ENCODE measurements at places on chromosomes 4 and X. TPM values are rescaled to one million over a fixed set of nuclear protein-coding genes. Genes with fewer than 3 reads are reported as not detected.

DNA sequence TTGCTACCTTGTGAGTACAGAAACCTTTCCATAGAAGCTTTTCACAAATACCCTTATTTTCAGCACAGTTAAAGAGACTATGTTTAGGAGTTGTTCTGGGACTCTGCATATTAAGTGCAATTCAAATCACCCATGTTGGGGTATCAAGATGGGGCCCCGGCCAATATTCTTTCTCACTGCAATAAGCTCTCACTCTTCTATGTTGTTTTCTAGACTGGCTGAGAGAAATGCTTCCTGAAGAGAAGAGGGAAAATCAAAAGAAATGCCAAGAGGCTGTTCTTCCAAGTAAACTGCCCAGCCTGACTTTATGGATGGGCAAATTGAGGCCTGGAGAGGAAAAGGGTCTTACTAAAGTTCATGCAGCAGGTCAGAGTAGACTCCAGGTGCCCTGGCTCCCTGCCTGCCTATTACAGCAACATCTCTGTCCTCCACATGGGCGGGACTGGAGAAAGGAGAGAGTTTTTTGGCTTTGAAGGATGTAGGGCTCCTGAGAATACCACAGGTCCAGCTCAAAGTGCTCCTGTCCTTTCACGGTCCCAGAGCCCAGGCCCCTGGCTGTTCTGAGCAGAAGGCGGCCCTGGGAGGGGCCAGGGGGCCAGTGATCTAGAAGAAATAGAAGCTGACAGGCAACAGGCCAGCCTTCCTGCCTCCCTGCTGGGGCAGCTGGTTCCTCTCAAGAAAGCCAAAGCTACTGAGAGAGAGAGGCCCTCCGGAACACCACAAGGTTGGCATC, 745 bp upstream of the IQSEC2 start:
- DNase-seq, result peak; percentile 69

GRCh38 chr4:169252339-169253112, 18.2 kb downstream of the SH3RF1 start:
- peak; percentile 70 for DNase-seq

The VGLL1 gene
- total RNA-seq, result 13.8 TPM

DNA sequence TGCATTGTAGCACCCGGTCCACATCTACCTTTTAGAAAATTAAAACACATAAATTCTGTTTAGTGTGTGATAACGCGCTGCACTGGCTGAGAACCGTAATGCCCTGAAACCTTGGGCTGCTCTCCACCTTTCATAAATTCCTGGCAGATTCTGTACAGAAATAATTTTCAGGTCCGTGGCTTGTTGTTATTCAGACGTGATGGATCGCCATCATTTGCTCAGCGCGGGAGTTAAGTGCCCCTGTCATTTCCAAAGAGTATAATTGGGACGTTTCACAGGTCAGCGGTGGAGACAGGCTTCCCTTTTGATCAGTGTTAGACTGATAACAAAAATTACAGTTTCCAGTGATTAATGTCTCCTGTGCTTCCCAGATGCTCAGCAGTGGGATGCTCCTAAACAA, 16.5 kb downstream of the UVSSA start:
- DNase-seq, result no peak

DNA sequence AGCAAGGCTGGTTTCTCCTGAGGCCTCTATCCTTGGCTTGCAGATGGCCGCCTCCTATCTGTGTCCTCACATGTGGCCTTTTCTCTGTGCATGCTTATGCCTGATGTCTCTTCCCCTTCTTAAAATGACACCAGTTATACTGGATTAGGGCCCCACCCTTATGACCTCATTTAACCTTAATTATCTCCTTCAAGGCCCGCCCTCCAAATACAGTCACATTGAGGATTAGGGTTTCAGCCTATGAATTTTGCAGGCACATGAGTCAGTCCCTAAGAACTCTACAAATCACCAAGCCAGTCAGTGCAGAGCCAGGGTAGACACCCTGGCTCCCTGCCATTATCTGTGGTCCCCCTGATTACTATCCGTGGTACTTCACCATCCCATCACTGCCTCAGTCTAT, 51.6 kb downstream of the MAML3 start:
- DNase-seq, result no peak

GRCh38 chrX:112645774-112646173, 34.0 kb downstream of the LHFPL1 start:
- no peak for DNase-seq

- DNase-seq, result no peak
Observed at GRCh38 chr4:69830192-69830559, 29.8 kb downstream of the SULT1E1 start.

The GAGE12E gene
- not detected for total RNA-seq

The FHDC1 gene
- total RNA-seq, result 27.2 TPM

DNA sequence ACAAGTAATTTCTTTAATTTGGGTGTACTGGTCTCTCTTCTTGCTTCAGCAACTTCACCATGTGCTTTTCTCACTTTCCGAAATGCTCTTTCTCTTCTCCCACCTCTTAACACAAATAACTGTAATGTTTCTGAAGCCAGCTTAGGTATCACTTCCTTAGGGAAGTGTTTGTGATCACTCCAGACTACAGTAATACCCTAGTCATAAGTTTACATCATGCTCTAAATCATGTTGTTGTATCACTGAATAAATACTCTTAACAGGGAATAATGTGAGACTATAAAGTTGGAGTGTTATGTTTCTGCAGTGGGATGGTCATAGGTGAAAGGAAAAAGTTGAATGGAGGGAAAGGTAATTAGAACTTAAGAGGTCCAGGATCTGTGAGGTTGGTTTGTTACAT, 712.3 kb downstream of the C4orf33 start:
- DNase-seq, result no peak

The CAPN6 gene
- 6.6 TPM for total RNA-seq

GRCh38 chr4:117845270-117845669, 189.0 kb upstream of the NDST3 start:
- DNase-seq, result no peak

The MTMR8 gene
- total RNA-seq, result 4.8 TPM

DNA sequence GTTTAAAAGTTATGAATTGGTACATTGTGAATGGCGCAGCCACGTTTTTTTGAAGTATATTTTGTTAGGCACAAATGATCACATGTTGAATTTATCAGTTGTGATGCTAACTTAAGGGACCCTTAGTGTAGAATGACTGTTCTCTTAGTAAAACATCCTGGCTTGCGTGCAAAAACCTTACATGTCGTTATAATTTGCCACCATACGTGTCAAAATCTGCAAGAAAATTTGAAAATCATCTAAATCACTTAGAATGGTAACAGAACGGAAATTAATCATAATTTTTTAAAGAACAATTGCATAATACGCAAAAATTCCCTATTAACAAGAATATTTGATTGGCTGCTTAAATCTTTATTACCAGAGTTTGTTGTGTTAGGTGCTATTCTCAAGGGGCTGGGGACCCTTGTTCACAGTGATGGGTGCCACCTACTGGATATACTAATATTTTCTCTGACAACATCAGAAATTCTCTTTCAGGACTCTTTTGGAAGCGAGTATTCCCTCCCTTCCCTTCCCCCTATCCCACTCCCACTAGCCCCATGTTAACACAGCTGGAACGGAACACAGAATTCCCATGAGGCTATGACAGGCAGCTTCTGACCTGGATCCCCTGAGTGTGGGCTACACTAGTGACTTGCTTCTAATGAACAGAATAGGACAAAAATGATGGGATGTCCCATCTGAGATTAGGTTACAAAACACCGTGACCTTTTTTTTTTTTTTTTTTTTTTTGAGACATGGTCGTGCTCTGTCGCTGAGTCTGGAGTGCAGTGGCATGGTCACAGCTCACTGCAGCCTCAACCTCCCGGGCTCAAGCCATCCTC, 71.8 kb downstream of the SUPT20HL2 start:
- DNase-seq, result peak; percentile 69

DNA sequence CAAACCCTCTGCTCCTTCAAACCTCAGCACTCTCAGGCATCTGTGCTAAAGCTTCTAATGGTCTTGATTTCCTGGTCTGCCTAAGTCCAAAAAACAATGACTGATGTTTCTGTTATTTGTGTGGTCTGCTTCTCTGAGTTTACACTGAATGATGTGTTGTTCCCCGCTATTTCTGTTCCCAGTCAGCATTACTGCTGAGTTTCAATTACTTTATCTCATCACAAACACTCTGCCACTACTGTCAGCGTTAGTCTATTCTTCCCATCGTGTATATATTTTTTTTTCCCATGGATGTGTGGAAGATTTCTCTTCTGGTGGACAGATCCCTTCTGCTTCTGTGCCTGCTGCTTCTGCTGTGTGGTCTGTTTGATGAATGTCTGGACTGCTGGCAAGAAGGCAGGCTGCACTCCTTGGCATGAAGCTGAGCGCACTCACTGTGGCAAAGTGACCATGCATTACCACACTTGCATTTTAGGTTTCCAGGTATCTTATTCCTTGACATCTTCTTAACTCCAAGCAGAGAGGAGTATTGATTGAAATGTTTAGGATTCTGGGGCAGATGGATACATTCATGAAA, 106.9 kb upstream of the PAQR3 start:
- no peak for DNase-seq

GRCh38 chr4:163391756-163392155, 48.1 kb downstream of the NPY5R start:
- no peak for DNase-seq

DNA sequence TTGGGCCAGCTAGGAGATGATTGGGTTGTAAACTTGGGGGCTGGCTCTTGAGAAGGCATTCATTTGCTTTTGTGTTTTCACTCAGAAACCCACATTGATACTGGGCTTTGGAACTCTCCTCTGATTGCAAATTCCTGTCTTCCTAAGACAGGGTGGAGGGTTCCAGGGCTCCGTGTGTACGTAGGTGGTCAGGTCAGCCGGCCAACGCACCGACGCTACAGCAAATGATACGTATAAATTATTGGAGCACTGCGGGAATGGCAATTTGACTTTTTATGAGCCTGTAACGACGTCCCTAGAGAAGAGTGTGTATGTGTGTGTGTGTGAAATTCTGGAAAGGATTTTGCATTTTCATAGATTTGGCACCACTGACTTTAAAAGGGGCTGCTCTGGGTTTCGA, 236.9 kb downstream of the SHOX start:
- DNase-seq, result no peak

The HSFX4 gene
- total RNA-seq, result not detected

DNA sequence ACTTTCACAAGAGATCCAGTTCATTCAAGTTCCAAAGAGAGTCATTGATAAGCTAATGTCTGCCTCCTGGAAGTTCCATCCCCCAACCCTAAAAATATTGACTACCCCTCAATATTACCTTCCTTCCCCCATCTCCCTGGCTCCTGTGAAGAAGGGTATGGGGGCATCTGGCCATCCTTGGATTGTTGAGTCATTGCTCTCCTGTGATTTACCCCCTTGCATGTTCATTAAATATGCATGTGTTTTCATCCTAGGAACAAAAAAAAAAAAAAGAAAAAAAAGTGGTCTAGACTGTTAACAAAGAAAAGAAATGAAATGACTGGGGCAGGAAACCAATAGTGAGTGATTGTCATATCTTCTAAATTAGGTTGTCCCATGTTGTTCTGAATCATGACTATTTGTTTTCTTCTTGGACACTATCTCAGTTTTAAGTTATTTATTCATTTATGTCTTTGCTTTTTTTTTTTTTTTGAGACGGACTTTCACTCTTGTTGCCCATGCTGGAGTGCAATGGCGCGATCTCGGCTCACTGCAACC, 51.9 kb upstream of the HUWE1 start:
- DNase-seq, result no peak

DNA sequence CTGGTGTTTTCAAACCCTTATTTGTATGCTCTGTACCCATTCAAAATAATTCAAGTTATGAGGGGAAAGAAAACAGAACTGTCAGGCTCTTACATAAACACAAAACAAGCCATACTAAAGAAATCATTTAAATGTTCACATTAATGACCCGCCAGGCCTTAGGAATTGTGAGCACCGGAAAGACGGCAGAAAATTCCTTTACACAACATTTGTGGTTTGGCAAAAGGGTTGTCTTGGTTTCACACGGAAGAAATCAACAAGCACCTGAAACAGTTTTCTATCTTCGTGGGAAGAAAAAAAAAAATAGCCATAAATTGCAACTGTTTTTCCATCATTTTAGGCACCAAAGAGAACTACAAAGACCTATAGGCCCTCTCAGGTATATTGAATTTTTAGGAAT, 188.5 kb upstream of the FTHL17 start:
- no peak for DNase-seq

DNA sequence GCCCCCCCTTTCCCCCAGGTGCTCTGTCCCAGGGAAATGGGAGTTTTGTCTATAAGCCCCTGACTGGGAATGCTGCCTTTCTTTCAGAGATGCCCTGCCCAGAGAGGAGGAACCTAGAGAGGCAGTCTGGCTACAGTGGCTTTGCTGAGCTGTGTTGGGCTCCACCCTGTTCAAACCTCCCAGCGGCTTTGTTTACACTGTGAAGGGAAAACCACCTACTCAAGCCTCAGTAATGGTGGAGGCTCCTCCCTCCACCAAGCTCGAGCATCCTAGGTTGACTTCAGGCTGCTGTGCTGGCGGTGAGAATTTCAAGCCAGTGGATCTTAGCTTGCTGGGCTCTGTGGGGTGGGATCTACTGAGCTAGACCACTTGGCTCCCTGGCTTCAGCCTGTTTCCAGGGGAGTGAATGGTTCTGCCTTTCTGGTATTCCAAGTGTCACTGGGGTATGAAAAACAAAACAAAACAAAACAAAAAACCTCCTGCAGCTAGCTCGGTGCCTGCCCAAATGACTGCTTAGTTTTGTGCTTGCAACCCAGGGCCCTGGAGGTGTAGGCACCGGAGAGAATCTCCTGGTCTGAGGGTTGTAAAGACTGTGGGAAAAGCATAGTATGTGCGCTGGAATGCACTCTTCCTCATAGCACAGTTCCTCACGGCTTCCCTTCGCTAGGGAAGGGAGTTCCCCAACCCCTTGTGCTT, 41.7 kb downstream of the ITM2A start:
- DNase-seq, result no peak

DNA sequence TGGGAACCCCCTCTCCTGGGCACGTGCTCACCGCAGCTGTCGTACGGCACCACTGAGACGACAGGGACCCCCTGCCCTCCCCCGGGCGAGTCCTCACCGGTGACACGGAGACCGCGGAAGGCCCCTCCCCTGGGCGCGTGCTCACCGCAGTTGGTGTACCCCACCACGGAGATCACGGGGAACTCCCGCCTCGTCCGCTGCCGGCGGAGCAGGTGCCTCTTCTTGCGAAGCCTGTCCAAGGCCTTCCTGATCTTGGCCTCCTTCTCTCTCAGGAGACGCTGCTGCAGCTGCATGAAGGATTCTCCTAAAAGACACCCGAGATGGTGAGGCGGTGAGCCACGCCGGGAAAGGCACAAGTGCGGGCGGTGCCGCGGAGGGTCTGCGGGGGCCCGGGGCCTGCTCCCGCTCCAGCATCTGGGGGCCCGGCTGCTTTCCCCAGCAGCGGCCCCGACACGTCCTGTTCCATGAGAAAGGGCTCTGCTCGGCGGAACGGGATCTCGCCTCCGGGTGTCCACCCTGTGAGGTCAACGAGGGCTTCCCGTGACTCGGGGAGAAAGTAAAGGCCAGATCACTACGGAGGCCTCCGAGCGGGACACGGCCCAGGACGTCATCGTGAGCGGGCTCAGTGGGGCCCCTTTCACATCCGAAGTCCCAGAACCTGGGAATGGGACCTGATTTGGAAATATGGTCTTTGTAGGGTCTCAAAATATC, 5.8 kb downstream of the GTPBP6 start:
- no peak for DNase-seq
